ENCODE measurements at places on chromosomes 13 and 19. TPM values are rescaled to one million over a fixed set of nuclear protein-coding genes. Genes with fewer than 3 reads are reported as not detected.

DNA sequence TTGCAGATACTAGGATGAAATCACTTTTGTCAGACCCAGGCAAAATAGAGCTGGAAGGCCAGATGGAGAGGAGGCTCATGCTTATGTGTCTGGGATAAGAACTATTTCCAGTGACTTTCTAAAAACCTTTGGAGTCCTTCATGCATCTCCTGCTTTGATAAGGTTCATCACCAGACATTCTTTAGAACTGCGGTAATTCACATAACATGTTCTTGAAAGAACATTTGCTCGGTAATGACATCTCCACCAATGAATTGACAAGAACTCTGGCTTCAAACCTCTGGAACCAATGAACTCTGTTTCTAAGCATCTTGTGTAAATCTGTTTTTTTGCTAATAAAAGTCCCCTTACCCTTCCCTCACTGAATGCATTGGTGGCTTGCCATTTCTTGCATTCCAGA is 112.0 kb upstream of the KL start:
- no peak for DNase-seq

DNA sequence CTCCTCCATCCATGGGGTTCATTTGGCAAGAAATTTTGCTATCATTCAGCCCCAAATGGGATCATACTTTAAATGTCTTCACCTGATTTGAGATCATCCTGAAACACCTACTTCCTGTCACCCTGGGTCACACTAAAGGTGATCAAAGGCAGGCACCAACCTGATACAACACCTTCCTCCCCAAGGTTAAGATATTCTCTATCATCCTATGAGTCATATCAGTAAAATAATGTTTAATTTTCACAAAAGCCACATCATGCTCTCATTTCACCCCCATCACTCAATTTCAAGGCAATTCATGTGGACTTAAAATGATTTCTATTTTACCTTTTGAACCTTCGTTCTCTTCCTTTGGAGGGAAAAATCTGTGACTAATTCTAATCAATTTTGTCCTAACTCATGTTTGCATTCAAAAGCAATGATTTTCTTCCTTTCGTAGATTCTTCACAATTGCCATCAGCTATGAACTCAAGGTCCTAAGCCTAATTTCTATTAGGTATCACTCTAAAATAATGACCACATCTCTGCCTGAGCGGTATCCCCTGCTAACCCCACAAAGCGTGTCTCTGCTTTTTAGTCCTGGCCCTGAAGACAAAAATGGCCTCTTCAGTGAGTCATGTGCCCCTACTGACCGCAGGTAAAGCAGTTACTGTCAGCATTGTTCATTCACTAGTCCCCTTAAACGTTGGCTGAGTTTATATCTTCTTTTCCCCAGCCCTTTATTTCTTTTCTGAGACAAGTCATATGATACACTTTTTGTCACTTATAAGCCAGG is 139.0 kb downstream of the SPRY2 start:
- no peak for DNase-seq

GRCh38 chr13:40438999-40439797 is 227.2 kb downstream of the FOXO1 start:
- DNase-seq, result peak; percentile 75

GRCh38 chr19:35911790-35912189 is 3.7 kb upstream of the TYROBP start:
- peak; percentile 33 for DNase-seq

DNA sequence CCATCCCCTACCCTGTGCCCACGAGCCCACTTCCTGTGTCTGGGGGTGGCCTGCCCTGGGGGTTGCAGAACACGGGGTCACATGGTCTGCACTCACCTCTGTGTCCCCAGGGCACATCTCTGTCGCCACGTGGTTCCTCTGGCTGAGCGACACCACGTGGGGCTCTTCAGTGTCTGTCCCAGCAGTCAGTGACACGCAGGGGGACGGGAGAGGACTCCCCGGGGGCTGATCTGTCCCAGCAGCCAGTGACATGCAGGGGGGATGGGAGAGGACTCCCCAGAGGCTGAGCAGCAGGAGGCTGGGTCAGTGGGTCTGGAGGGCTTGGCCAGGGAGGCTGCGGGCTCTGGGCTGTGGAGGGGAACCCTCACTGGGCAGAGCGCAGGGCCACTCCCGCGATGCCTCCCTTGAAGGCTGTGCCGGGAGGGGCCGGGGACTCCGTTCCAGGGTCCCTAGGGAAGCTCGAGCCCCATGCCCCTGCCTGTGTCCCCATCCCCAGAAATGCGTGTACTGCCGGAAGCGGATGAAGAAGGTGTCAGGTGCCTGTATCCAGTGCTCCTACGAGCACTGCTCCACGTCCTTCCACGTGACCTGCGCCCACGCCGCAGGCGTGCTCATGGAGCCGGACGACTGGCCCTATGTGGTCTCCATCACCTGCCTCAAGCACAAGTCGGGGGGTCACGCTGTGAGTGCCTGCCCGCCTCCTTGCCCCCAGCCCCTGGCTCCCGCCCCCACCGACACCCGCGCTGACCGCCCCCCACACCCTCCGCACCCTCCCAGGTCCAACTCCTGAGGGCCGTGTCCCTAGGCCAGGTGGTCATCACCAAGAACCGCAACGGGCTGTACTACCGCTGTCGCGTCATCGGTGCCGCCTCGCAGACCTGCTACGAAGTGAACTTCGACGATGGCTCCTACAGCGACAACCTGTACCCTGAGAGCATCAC is 174.8 kb downstream of the KDM4B start:
- no peak for DNase-seq

DNA sequence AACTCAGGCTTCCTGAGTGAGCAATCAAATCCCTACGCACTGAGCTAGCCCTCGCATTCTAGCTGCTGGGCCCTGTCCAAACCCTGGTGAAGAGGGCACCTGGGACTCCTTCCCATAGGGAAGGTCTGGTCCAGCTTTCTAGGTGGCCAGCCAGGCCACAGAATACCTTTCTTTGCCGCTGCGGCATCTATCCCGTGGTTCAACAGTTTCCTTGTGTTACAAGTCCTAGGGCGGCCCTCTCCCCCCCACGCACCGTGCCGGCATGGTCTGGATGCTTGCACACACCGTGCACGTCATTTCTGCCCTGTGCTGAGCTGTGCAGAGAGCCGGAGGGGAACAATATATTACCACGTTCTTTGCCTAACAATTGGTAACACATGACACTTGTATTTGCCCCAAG is 164.6 kb upstream of the TSHZ3 start:
- no peak for DNase-seq

DNA sequence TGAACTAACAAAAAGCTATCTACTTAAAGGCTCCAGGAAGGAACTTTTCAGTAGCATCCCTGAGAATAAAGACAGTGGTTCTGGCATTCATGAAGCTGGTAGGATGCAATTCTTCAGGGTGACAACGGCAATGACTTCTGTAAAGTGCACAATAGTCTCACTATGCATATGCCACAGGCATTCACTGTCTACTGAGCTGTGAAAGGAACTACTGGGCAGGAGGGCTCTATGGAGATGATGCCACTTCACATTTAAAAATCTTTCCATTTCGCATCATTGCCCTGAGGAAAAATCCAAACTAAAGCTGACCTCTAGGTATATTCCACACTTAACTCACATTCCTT is 2020.6 kb upstream of the PCDH20 start:
- no peak for DNase-seq

DNA sequence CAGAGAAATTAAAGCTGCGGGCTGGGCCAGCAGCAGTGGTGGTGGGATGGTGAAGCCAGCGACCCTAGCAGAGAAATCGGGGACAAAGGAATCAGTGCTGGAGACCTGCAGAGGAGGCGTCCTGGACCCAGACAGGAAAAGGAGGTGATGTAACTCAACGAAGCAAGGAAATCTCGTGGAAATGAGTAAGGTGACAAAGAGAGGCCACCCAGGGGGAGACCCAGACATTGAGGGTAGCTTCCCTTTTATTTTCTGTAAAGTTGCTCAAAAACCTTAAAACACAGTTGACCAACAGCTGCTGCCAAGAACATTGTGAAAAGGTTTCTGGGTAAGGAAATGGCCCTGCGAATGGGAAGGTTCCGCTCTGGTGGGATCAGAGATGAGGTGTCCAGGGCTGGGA is 13.3 kb upstream of the RETN start:
- no peak for DNase-seq

PRX gene
- total RNA-seq, result 3.8 TPM

RAVER1 gene
- total RNA-seq, result 27.1 TPM

CA11 gene
- 1.6 TPM for total RNA-seq

CYP2A6 gene
- not detected for total RNA-seq

ZBTB32 gene
- not detected for total RNA-seq
